ENCODE measurements at places on chromosomes 1 and 21.

DNA sequence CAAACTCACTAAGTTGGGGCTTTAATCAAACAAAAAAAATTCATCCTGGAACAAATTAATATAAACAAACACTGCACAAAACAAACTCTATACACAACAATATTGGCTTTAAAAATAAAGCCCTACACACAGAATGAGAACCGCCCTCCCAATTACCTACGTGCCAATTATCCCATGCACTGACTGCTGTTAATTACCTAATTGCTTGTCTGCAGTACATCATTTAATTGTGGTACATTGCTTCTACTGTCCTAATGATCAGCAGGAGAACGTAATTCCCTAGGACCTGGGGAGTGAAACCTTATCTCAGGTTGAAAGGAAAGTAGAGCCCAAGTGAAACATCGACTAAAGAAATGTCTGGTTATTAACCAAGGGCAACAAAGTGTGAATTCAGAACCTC is 364.5 kb downstream of the KCNH1 start:
- no peak for DNase-seq

GRCh38 chr1:54096877-54097240 is 43.5 kb downstream of the TCEANC2 start:
- DNase-seq = no peak

- no peak for DNase-seq
These were observed 239.2 kb downstream of the SMYD3 start for GRCh38 chr1:246267896-246268295.

DNA sequence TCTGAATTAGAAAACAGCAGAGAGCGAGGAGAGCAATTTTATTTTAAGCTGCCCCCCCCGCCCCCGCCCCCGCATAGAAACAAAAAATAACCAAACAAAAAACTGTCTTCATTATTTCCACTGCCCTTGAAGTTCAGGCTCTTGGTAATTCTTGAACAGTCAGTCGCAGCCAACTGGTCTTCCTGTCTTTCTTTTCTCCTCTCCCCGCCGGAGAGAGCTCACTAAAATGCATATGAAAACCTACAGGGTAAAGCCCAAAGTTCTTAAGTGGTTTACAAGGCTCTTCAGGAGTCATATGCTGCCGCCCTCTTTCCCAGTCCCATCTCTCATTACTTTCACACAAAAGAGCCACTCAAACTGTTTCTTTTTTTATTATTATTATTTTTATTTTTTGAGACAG is 1.1 kb upstream of the ANKRD35 start:
- no peak for DNase-seq

DNA sequence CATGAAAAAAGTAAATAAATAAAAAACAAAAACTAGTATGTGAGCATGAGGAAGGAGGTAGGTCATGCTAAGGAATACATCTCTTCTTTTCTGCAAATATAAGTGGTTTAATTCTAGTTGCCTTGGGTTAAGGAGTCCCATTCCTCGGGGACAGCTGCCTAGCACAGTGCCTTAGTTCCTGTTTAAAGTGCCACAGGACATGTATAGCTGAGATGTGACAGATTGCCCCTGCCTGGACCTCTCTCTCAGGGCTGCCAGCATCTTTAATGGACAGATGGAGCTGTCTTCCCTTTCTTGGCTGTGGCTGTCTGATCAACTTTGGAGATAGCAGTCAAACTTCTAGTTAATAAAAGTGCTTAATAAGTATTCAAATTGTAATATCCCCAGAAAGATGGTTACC is 50.0 kb downstream of the TSEN15 start:
- DNase-seq = no peak

DNA sequence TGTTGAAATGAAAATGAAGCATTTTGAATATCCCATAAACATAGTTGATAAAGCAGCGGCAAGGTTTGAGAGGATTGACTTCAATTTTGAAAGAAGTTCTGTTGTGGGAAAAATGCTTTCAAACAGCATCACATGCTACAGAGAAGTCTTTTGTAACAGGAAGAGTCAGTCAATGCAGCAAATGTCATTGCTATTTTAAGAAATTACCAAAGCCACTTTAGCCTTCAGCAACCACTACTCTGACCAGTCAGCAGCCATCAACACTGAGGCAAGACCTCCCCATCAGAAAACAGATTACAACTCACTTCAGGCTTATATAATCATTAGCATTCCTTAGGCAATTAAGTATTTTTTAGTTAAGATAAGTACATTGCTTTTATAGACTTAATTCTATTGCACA is 33.8 kb upstream of the FCRL3 start:
- no peak for DNase-seq

DNA sequence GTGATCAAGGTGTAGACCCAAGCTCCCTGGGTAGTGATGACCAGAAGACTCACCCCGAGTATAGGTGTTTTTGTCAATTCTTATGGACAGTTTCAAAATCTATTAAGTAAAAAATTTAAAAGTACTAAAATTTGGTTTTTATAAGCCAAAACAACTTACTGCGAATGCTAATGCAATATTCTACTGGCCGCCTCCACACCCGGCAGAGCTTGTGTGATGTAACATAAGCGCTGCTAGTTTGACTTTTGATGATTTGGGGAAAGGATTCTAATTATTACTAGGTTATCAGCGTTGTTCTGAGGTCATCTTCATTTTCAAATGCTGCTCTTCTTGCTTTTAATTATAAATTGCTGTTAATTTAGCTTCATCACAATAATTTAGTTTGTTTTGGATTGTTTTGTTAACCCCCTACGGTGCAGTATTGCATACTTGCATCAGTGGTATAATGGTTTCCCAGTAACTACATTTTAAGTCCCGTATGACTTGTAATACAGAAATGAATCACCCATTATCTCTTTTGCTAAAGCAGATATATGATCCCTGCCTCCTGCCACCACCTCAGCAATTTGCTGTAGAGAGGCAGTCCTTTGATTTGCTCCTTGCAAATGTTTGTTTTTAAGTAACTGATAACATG is 178.0 kb downstream of the SDCCAG8 start:
- DNase-seq = no peak

- DNase-seq = no peak
These were observed 1067.9 kb downstream of the TTLL7 start for GRCh38 chr1:82931006-82931405.

DNA sequence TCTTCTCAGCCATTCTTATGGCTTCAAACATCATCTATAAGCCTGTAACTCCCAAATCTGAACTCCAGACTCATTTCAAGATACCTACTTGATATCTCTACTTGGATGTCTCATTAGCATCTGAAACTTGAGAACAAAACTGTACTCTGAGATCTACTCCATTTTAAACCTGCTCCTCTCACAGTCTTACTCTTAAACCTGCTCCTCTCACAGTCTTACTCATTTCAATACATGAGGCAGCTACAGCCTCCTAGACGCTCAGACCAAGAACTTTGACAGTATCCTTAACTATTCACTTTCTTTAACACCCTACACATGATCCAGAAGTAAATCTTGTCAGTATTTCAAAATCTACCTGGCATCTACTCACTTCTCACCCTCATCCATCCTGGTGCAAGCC is 54.3 kb downstream of the NBPF6 start:
- DNase-seq = no peak

DNA sequence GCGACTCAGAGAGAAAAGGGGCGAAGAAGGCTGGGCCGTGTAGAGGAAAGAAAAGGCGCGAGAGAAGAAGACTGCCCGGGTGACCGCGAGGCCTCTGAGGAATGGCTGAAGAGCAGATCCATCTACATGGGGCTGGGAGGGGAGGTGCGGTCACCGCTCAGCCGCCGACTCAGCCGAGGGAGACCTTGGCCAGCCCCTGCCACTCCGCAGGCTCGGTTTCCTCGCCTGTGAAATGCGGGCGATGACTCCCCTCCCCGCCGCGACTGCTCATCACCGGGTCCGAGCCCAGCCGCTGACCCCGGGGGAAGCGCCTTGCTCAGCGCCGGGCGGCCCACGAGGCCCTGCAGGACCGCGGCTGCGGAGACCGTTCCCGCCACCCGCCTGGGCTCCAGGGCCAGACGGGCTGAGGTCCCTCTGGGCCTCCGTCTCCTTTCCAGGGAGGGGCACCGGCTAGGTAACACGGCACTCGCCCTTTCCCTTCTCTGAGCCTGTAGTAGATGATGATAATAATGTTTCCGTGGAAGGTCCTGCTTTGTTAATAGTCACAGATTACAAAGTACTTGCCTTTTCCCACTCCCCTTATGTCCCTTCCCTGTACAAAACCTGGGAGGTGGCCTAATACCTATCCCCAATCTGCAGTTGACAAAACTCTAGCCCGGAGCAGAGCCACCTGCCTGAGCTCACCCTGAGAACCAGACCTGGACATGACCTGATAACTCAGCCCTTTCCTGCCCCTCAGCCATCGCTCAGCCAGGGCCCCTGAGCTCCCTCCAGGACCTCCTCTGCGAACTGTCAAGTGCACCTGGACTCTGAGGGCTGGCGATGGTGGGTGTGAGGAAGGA is 1.6 kb upstream of the BSND start:
- DNase-seq = no peak

DNA sequence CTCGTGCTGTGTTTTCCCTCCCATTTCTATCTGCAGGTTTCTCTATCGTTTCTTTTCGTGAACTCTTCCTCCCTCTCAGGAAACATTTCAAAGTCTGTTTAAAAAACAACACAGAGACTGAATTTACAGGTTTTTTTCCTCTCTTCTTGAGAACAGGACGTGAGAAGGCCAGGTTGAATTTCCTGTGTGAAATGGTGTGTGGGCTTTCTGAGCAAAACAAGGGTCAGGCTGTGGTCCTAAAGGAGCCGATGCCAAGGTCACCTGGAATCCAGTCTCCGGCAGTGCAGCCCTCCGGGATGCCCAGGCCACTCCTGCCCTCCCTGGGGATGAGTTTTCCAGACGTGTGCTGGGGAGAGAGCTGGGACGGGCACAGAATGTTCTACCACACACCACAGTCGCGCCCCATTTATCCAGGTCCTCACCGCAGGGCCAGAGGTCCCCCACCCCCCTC is 62.7 kb upstream of the RUNX3 start:
- DNase-seq = no peak

- no peak for DNase-seq
These were observed 66.8 kb upstream of the RAB4A start for GRCh38 chr1:229203991-229204632.

DNA sequence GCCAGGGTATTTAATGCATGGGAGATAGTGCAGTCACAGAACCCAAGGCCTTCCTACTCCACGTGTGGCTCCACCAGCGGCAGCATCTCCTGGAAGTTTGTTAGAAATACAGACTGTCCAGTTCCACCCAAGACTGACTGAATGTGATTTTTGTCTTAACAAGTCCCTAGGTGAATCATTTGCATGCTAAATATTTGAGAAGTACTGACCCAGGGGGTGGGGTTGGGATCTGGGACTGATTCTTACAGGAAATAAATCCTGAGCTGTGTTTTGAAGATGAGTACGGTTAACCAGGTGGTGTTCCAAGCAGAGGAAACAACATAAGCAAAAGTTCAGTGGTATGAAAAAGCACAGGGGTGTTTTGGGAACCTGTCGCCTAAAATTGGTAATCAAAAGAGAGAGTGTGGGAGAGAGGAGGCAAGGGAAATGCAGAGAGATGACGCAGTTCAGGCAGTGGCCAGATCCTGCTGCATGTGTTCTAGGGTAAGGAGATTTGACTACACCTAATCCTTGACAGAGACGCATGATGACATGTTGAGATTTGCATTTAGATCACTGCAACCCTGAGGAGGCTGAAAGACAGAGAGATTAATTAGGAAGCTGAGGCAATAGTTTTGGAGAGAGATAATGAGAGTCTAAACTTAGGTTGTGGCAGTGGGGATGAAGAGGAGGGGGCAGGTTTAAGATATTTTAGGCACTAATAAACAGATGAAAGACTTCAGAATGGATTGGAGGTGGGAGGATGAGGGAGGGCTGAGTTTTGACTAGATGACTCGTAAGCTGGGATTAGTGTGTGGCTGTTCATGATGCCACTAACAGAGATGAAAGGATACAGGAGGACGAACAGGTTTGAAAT is 3.7 kb upstream of the ZNF326 start:
- no peak for DNase-seq

- DNase-seq = no peak
These were observed 82.7 kb upstream of the KCTD3 start for GRCh38 chr1:215484171-215484939.

DNA sequence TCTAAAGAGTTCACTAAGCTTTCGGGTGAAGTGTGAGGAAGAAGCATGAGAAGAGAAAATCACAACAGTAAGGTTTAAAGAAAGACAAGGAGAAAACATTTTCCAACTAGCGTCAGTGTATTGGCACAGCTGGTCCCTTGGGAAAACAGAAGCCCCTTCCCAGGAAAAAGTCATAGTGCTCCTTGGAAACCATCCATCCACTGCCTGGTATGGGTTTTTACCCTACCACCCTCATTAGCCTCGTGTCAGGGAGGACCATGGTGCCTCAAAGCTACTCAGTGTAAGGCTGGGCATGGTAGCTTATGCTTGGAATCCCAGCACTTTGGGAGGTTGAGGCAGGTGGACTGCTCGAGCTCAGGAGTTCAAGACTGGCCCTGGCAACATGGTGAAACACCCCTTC is 12.7 kb downstream of the AADACL4 start:
- DNase-seq = no peak

DNA sequence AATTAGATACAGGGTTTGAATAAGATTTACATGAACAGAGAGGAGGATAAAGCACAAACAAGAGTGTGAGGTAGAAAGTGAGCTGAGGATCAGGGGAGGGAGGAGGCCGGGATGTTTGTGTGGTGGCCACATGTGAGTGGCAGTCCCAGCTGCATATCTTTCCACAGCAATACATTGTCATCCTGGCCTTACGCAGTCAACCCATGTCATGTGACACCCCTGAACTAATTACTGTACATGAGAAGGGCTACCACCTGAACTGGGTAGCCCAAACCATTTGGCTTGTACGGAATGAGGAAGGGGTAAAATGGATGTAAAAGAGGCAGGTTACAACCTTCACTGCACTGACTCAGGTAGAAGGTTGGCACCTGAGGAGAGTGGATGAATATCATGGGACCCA is 4.2 kb downstream of the SLAMF7 start:
- DNase-seq = no peak

GRCh38 chr1:216119600-216119999 is 303.6 kb downstream of the USH2A start:
- DNase-seq = no peak

DNA sequence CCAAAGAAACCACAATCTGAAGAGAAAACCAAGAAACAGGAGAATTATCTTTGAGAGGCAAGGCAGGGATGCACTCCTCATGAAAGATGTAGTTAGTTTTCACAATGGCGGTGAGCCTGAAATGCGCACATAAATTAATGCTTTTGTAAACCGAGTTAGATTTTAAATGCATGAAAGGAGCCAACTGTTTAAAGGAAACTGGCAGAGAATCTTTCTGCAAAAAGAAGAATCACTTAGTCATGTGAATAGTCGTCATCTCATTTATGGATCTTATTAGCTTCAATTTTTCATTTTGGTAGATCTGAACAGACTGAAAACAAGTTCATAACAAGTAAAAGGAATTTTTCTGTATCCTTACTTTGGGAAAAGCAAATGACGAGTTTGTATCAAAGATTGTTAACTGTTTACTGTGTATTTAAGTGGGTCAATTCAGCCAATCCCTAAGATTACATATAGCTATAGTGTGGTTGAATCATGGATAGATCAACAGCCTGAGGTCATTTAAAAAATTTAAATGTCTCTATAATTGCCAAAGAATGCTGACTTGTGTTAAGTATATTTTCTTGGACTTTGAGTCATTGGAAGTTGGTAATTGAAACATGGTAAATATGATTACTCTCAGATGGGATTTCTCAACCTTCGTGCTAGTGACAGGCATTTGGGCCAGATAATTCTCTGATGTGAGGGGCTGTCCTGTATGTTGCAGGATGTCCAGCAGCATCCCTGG is 226.6 kb upstream of the KAZN start:
- no peak for DNase-seq

Data from transverse colon (tissue), 4 donors.